ENCODE measurements at places on chromosomes 6 and 20.

DNA sequence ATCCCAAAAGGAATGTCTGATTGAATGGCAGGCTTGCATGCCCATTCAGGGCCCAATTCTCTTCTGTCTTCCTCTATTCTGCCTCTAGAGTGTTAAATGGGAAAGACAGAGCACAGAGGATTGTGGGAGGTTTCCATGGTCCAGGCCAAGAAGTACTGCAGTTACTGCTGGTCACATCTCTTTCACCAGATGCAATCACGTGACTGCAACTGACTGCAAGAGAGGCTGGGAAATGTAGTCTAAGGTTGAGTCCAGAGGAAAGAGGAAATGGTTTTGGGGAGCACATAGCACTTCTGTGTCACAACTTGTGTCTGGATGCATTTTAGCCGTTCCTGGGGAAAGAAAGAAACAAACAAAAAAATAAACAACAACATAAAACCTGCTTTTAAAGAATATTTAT is 336.4 kb upstream of the BTBD3 start:
- no peaks in the 10 kb centered on the region for H3K36me3 ChIP-seq
- no peak overlapping the region for H3K4me3 ChIP-seq
- H3K27ac ChIP-seq, result no peak overlapping the region
- H3K4me1 ChIP-seq, result no peaks in the 10 kb centered on the region
- no peaks in the 10 kb centered on the region for H3K27me3 ChIP-seq

DNA sequence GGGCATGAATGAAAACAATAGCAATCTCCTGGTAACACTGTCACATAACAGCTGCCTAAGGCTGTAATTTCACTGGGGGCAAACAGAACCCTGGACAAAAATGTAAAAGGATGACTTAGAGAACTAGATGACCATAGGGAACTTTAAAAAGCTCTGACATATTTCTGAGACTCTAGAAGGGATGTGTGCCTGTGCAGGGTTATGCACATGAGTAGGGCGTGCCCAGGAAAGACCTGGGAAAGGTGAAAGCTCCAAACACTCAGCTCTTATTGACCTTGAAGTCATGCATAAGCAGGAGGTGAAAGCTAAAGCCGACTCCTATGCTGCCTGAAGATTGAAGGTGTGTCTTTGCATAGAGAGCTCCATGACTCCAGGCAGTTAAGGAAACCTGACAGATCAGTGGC is 118.4 kb upstream of the BTBD3 start:
- no peaks in the 10 kb centered on the region for H3K36me3 ChIP-seq
- H3K27ac ChIP-seq, result no peak overlapping the region
- peak; percentile 53 for DNase-seq
- no peak overlapping the region for H3K4me3 ChIP-seq

DNA sequence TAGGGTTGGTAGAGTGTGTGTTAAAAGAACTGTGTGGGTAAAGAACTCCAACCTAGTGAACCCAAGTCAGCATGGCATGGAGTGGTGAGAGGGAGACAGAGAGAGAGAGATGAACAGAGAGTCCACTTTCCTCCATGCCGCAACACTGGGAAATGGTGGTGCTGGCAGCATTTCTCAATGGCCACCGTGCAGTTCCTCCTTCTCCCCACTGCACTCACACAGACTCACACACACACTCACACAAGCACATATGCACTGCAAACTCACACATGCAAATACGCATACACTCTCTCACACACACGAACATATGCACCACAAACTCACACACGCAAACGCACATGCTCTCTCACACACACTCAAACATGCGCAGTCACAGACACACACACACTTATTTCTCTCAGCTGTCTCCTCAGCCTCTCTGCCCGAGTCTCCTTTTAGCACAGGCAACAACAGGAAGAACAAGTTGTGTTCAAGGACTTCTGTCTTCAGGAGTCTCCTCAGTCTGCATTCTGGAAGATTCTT is 66.5 kb upstream of the LY86 start:
- no peaks in the 10 kb centered on the region for H3K4me1 ChIP-seq
- H3K36me3 ChIP-seq, result no peaks in the 10 kb centered on the region
- H3K4me3 ChIP-seq, result no peak overlapping the region
- no peak for DNase-seq

- H3K27me3 ChIP-seq, result no peaks in the 10 kb centered on the region
- no peak overlapping the region for H3K27ac ChIP-seq
- no peak overlapping the region for H3K4me3 ChIP-seq
- no peak for DNase-seq
- no peaks in the 10 kb centered on the region for H3K4me1 ChIP-seq
These were observed 31.5 kb upstream of the LTV1 start for GRCh38 chr6:143811501-143812157.

GRCh38 chr6:133699741-133700385 is 189.1 kb upstream of the TCF21 start:
- H3K27ac ChIP-seq, result no peak overlapping the region
- no peak for DNase-seq
- no peaks in the 10 kb centered on the region for H3K4me1 ChIP-seq
- H3K4me3 ChIP-seq, result no peak overlapping the region
- no peaks in the 10 kb centered on the region for H3K27me3 ChIP-seq

- H3K27ac ChIP-seq, result no peak overlapping the region
- no peak for DNase-seq
- H3K4me3 ChIP-seq, result no peak overlapping the region
- no peaks in the 10 kb centered on the region for H3K4me1 ChIP-seq
- no peaks in the 10 kb centered on the region for H3K27me3 ChIP-seq
These were observed 374.8 kb downstream of the LMBRD1 start for GRCh38 chr6:69422020-69422419.

DNA sequence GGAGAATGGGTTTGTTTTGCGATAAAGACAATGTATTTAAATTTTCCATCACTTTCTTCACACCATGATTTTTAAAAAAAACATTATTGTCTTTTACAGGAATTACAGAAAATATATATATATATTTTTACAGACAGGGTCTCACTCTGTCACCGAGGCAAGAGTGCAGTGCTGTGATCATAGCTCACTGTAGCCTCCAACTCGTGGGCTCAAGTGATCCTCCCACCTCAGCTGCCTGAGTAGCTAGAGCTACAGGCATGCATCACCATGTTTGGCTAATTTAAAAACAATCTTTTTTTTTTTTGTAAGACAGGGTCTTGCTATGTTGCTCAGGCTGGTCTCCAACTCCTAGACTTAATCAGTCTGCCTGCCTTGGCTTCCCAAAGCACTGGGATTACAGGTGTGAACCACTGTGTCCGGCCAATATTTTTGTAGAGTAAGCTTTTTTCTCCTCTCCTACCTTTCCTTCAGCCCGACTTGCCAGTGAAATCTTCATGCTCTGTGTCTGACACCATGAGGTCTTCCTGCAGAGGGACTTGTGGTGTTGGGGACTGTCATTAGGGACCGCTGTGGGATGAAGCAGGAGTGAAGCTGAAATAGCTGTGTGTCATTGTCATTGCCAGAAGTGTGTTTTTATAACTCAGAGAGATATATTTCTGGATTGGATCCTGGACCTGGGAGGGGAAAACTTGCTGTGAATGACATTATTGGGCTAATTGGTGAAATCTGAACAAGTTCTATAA is 13.2 kb downstream of the DSP start:
- no peak for DNase-seq
- no peaks in the 10 kb centered on the region for H3K4me1 ChIP-seq
- H3K27me3 ChIP-seq, result no peaks in the 10 kb centered on the region
- no peak overlapping the region for H3K4me3 ChIP-seq
- no peak overlapping the region for H3K27ac ChIP-seq

- no peak overlapping the region for H3K27ac ChIP-seq
- peaks cover 8% of the 10 kb centered on the region for H3K36me3 ChIP-seq
- no peaks in the 10 kb centered on the region for H3K4me1 ChIP-seq
- no peak for DNase-seq
- H3K4me3 ChIP-seq, result no peak overlapping the region
- no peaks in the 10 kb centered on the region for H3K27me3 ChIP-seq
These were observed 20.6 kb downstream of the BRPF3 start for GRCh38 chr6:36217188-36217587.

- no peak overlapping the region for H3K27ac ChIP-seq
- H3K4me1 ChIP-seq, result no peaks in the 10 kb centered on the region
- DNase-seq, result no peak
- H3K36me3 ChIP-seq, result no peaks in the 10 kb centered on the region
These were observed 155.6 kb downstream of the OGFRL1 start for GRCh38 chr6:71444222-71444621.

DNA sequence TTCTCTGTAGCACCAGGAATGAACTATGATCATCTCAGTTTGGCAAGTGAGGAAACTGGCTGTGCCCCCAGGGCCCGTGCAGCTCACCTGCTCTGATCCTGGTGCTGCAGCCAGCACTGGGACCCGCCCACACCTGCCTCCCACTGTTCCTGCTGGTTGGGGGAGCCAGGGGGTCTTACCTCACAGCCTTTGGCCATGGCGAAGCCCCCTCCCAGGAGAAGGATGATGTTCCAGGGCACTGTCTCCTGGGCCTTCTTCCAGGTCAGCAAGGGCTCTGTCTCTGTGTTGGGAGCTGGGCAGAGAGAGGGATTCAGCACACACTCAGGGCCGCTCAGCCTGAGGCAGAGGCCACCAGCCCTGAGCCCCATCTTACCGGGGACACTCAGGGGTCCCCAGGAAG is 24.9 kb upstream of the OCSTAMP start:
- H3K4me3 ChIP-seq, result no peak overlapping the region
- H3K36me3 ChIP-seq, result no peaks in the 10 kb centered on the region
- H3K27ac ChIP-seq, result no peak overlapping the region
- no peaks in the 10 kb centered on the region for H3K27me3 ChIP-seq
- DNase-seq, result no peak

GRCh38 chr6:56906752-56907151 is 48.2 kb upstream of the BEND6 start:
- no peak overlapping the region for H3K4me3 ChIP-seq
- peaks cover 2% of the 10 kb centered on the region for H3K4me1 ChIP-seq
- no peak overlapping the region for H3K27ac ChIP-seq
- H3K27me3 ChIP-seq, result no peaks in the 10 kb centered on the region

DNA sequence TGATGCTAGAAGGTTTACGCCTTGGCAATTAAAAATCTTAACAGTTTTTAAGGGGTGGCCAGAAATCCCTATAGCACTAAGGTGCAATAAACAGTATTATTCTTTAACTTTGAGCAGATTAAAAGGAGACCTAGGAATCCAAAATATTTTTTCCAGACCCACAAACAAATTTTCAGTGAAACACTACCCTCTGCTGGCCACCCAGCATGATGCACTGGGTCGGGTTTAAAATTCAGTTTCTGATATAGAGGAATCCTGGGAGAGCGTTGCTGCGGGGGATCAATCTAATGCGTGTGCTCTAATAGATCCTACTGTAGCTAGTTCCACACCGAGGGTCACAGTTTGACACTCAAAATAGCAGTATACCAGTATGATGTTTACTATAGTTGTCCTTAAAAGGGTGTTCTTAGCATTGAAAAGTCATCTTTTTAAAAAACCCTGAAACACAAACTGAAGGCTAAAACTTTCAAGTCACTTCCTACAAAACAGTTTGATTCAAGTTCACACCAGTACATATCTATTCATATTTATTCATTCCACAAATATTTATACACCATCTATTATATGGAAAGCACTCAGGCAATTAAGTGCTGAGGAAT is 10.2 kb downstream of the UBE3D start:
- H3K36me3 ChIP-seq, result no peaks in the 10 kb centered on the region
- no peaks in the 10 kb centered on the region for H3K27me3 ChIP-seq
- no peak overlapping the region for H3K4me3 ChIP-seq

GRCh38 chr6:69801225-69801624 is 4.4 kb upstream of the LMBRD1 start:
- DNase-seq, result peak; percentile 37
- no peak overlapping the region for H3K27ac ChIP-seq
- H3K27me3 ChIP-seq, result no peaks in the 10 kb centered on the region
- H3K4me1 ChIP-seq, result no peaks in the 10 kb centered on the region
- H3K36me3 ChIP-seq, result no peaks in the 10 kb centered on the region

- H3K36me3 ChIP-seq, result no peaks in the 10 kb centered on the region
- no peak for DNase-seq
- no peak overlapping the region for H3K4me3 ChIP-seq
- H3K27ac ChIP-seq, result no peak overlapping the region
These were observed 26.4 kb upstream of the PAQR8 start for GRCh38 chr6:52335576-52335975.

- H3K27me3 ChIP-seq, result no peaks in the 10 kb centered on the region
- no peak for DNase-seq
- no peaks in the 10 kb centered on the region for H3K4me1 ChIP-seq
- H3K27ac ChIP-seq, result no peak overlapping the region
These were observed 146.4 kb upstream of the STXBP5 start for GRCh38 chr6:147057705-147058342.

DNA sequence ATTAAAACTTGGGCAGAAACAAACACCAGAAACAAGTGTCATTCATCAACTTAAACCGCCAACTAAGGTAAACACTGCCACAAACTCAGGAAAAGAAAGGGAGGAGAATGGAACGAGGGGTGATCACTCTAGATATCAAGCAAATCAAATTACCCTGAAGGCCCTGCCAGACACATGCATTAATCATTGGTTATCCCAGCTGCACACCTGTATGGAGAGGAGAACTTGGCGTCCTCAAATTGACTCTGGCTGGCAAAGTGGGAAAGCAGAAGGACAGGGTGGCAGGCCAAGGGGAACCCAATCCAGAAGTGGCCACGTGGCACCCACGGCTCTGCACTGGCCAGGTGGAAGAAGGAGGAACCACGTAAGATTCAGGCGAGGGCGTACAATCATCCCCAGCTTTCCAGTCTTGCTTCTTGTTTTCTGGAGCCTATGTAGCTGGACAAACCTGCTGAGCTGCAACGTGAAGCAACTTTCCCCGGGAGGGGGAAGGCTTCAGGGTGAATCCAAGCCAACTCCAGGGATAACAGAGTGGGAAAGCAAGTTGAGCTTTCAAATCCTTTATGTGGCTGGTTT is 156.2 kb upstream of the JARID2 start:
- no peak overlapping the region for H3K27ac ChIP-seq
- no peaks in the 10 kb centered on the region for H3K27me3 ChIP-seq
- H3K4me3 ChIP-seq, result no peak overlapping the region
- DNase-seq, result no peak

- H3K36me3 ChIP-seq, result peaks cover 13% of the 10 kb centered on the region
- DNase-seq, result peak; percentile 70
- H3K4me3 ChIP-seq, result no peak overlapping the region
- H3K27ac ChIP-seq, result peak overlapping the region; percentile 38
These were observed 12.1 kb downstream of the SSR1 start for GRCh38 chr6:7300926-7301325.

GRCh38 chr20:48689874-48690571 is 137.8 kb downstream of the PREX1 start:
- peaks cover under 1% of the 10 kb centered on the region for H3K4me1 ChIP-seq
- no peak overlapping the region for H3K27ac ChIP-seq
- no peak overlapping the region for H3K4me3 ChIP-seq
- no peak for DNase-seq
- peaks cover 3% of the 10 kb centered on the region for H3K36me3 ChIP-seq

DNA sequence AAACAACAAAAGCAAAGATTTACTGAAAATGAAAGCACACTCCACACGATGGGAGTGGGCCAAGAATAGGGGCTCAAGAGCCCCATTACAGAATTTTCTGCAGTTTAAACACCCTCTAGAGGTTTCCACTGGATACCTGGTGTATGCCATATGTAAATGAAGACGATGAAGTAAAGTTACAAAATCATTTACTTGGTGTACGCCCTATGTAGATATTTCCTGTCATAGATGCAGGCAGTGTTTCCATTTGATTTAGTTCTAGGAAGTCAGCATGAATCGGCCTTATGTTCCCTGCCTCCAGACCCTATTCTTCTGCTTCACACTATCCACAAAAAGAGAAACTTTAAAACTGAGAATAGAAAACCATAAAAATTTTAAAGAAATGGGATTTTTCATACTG is 404.4 kb upstream of the GJE1 start:
- DNase-seq, result no peak
- H3K4me3 ChIP-seq, result no peak overlapping the region
- no peaks in the 10 kb centered on the region for H3K36me3 ChIP-seq
- no peaks in the 10 kb centered on the region for H3K4me1 ChIP-seq
- no peak overlapping the region for H3K27ac ChIP-seq

- no peaks in the 10 kb centered on the region for H3K27me3 ChIP-seq
- no peak overlapping the region for H3K4me3 ChIP-seq
- DNase-seq, result no peak
- H3K36me3 ChIP-seq, result no peaks in the 10 kb centered on the region
- no peak overlapping the region for H3K27ac ChIP-seq
These were observed 287.3 kb upstream of the TSHZ2 start for GRCh38 chr20:52684905-52685304.
